ENCODE measurements at places on chromosomes 13 and 19.

DNA sequence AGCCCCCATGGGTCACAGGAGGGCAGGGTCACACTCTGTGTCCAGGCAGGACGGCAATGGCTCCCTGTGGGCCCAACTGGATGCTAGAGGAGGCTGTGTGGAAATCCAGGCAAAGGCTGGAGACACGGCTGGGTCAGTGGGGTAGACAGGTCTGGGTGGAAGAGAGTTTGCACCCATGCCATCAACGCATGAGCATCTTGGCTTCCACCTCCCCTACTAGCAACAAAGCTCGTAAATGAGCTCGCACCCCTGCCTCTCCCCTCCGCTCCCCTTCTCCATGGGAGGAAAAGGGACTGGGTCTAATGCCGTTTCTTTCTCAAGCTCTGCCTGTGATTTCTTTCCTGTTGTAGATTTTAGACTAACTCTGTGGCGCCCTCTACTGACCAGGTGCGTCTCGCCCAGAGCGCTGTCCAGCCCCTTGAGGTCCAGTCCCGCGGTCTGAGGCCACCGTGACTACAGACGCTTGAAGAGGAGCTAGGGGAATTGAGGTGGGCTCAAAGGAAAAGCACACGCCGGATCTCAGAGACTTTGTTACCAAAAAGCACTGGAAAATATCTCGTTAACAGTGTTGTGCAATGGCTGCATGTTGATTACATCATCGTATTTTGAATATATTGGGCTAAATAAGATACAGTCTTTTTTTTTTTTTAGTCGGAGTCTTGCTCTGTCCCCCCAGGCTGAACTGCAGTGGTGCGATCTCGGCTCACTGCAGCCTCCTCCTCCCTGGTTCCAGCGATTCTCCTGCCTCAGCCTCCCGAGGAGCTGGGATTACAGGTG lies 50.7 kb upstream of the USP29 start:
- DNase-seq, result peak; percentile 14

DNA sequence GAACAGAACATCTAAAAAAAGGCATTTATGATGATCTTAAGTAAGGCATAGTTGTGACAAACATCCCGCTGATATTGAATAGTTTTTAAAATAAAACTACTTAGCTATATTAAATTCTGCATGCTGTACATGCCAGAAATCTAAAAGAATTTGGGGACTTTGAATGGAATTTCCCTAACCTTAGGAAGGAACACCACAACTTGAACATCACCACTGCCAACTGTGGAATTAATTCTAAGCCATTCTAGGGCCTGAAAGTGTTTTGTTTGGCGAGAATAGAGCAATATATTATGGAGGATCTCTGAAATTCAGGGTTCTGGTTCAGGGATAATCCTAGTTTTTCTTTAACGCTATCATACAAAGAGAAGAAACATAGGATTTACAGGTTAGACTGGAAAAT lies 17.8 kb upstream of the LATS2 start:
- DNase-seq, result no peak

GRCh38 chr19:49929121-49929610 lies at the start of the genes ATF5 and NUP62:
ATF5 (plus strand) TSS chr19:49929205; CDS start chr19:49930851, 1,646 bp downstream.
NUP62 (minus strand) TSS chr19:49929504; CDS start chr19:49909807, 19,697 bp downstream.
- peak; percentile 95 for DNase-seq

DNA sequence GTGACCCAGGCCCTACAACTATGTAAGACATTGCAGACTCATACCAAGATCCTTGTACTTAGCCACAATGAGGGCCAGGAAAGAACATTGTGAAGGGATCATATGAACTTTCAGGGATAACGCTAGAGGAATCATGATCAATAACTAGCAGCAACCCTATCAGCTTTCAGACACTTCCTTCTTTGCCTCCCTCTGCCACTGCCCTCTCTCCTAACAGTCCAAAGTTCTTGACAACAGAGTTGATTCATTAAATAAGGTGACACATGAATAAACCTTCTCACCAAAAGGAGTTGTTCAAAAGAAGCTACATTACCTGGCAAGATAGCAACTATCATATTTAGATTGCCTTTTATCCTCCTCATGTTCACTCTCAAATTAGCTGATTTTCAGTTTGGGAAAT lies 272.2 kb upstream of the DACH1 start:
- no peak for DNase-seq

DNA sequence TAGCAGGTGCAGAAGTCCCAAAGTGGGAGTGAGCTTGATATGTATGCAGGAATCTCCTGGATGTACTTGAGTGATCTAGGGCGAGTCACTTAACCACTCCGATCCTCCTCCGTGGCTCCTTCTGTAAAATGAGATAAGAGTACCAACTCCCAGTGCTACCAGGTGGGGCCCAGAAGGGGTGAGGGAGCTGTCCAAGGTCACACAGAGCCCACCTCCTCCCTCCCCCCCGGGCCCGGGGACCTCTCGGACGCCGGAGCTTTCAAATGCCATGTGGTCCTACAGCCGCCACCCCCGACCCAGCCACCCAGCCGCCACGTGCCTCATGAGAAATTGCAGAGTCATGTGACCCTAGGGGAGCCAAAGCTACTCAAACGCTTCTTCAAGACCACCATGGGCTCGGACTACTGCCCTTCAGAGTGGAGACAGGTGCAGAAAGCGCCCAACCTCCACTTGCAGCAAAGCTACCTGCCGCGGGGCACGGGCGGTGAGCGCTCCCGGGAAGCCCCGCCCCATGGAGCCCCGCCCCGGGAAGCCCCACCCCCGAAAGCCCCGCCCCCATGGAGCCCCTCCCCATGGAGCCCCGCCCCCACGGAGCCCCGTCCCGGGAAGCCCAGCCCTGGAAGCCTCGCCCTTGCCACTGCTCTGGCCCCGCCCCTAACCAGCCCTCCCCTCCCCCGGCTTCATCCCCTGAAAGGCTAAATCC lies 10.1 kb upstream of the ZNF358 start:
- no peak for DNase-seq

DNA sequence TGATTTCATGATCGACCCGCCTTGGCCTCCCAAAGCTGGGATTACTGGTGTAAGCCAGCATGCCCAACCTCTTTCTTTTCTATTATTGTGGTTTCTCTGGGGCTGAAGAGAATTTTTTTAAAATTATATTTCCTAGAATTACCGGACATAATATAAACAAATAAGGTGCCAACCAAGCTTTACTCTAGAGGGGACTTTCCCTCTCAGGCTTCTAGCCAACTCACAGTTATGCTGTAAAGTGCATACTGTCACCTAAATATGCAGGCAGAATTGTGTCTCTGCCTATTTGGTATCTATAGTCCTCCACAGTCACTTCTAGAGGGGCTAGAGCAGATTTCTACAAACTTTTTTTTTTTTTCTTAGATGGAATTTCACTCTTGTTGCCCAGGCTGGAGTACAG lies 41.6 kb upstream of the ZNF681 start:
- DNase-seq, result no peak

DNA sequence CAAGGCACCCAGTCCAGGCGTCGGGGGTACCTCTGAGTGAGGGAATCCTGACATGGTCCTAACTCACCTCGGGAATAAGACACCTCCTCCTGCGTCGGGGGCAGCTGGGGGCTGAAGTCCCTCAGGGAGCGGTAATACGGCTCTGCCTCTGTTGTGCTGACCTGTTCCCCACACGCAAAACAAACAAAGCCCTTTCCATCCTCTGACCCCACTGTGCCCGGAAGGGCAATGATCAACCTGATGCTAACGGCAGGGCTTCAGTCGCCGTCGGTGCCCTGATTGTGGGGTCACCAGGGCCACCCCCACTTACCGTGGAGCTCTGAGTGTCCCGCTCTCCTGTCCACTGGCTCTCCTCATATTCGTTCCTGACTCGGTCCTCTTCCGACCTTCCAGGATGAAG lies 18.3 kb upstream of the PRODH2 start:
- DNase-seq, result no peak

DNA sequence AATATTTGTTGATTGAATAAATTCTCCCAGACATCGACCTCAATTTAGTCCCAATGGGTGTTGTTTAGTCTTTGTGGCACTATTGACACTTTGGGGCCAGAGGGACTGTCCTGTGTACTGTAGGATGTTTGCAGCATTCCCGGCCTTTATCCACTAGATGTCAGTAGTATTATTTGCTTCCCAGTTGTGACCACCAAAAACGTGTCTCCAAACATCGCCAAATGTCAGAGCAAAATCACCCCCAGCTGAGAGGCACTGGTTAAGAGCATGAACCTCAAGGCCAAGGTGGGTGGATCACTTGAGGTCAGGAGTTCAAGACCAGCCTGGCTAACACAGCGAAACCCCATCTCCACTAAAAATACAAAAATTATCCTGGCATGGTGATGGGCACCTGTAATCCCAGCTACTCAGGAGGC lies 15.4 kb downstream of the NLRP12 start:
- no peak for DNase-seq

DNA sequence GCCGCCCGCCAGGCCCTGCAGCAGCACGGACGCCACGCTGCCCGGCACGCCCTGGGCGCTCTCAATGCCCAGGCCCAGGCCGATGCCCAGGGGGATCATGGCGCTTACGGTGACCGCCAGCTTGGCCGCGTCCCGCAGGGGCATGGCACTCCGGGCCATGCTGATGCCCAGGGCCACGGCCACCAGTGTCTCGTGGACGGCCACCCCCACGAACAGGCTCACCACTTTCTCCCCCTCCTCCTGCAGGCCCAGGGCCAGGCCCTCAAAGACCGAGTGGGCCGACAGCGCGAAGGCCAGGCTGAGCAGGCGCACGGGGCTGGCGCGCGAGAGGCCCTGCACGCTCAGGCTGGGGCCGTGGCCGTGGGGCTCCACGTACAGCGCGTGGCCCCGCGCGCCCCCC lies 6.9 kb downstream of the SLC39A3 start:
- DNase-seq, result no peak

GRCh38 chr13:24129914-24130774 lies 30.4 kb upstream of the SPATA13 start:
- no peak for DNase-seq

DNA sequence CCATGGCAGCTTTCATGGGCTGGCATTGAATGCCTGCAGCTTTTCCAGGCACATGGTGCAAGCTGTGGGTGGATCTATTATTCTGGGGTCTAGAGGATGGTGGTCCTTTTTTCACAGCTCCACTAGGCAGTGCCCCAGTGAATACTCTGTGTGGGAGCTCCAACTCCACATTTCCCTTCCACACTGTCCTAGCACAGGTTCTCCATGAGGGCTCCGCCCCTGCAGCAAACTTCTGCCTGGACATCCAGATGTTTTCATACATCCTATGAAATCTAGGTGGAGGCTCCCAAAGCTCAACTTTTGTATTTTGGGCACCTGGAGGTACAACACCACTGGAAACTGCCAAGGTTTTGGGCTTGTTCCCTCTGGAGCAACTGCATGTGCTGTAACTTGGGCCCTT lies 450.6 kb downstream of the LMO7 start:
- DNase-seq, result no peak

DNA sequence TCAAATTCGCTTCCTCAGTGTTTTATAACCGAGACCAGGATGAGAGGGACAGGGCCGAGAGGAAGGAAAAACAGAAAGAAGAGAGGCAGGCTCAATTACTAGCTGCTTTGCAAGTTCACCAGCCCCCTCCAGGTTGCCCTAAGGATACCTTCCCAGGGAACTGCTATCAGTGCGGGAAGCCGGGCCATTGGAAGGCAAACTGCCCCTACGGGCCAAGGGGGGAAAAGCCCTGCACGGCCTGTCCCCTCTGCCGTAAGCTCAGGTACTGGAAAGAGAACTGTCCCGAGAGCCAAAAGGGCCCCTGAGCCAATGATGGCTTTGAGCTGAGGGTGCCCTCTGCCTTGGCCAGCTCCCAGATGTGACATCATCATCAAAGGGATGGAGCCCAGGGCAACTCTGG lies 3.2 kb upstream of the ERVV-1 start:
- DNase-seq, result no peak

Data from BE2C (cell line).